ENCODE measurements at places on chromosomes 5 and 9.
A peak's percentile ranks its signal among the peaks of the same experiment; 100 is the strongest.

DNA sequence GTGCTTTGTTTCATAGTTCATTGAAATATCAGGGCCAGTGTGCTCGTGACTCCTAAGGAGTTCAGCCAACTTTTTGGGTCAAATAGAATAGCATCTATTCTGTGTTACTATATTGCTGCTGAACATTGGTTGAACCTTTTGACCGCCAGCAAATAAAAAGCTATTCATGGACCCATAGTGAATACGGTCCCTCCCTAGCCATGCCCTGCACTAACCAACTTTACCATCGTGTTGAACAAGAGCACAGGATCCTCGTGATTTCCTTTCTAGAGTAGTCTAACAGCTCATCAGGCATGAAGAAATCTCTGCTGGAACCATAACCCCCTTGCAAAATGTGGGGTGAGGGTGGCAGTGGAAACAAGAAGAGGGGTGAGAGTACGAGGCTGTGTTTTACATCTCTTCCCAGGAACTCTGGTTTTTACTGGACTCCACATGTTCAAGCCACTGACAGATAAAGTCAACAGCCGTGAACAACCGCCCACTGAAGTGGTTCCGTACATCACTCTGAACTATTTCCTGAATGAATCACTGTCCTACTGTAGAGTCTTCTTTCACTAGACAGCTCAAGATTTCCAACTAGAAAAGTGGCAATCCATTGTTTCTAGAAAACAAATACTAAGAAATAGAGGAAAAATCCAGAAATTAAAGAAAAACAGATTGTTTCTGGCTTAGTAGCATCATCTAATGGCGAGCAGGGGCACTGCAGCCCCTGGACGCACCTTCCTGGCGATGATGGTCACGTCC lies 70.1 kb upstream of the SPATA31E1 start:
- no peak for DNase-seq

GRCh38 chr9:134099123-134099761 lies 31.4 kb upstream of the BRD3 start:
- peak; percentile 58 for DNase-seq

DNA sequence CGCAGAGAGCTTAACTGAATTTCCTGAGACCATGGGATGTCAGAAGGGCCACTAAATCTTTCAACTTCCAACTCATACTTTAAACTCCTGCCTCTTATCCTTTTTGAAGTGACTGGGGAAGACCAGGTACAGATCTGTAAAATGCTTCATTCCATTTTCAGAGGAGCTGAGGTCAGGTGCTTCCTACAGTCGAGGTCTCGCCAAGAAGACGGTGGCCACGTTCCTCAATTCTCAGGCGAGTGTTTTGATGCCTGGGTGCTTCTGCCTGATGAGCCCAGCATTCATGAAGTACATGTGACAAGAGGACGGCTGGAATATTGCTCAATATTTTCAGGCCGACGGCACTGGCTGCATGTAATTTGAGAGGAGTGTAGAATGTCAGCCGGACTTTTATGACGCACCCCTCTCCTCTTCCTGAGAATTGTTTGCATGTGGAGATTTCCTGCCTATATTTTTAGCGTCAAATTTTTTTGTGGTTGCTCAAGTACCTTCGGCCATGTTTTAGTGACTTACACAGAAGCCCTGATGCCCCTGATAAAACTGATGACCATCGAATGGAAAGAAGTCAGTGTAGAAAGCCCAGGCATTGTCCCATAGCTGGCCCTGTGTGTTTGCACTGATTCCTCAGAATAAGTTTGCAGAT lies 38.8 kb upstream of the GLRX start:
- DNase-seq, result no peak

DNA sequence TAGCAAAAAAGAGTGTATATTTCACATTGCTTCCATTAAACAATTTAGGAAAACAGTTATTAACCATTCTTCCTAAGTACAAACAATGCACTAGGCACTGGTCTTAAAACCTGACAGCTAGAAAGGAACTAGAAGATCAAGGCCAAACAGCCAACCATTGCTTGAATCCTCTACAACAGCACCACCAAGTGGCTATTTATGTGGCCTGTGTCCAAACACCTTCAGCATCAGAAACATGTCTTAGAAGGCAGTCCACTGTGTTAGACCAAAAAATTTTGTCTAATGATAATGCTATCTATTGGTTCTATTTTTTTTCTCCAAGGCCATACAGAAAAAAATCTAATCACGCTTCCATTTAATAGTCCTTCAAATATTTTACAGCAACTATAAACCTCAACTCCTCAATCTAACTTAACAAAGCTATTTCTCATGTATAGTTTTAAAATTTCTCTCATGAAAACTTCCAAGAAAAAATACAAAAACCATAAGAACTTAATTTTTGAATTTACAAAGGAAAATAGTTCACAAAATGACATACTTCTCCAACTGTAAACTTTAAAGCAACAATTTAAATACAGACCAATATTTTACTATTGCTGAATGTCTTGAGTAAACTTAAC lies 36.1 kb downstream of the CAAP1 start:
- DNase-seq, result peak; percentile 64

DNA sequence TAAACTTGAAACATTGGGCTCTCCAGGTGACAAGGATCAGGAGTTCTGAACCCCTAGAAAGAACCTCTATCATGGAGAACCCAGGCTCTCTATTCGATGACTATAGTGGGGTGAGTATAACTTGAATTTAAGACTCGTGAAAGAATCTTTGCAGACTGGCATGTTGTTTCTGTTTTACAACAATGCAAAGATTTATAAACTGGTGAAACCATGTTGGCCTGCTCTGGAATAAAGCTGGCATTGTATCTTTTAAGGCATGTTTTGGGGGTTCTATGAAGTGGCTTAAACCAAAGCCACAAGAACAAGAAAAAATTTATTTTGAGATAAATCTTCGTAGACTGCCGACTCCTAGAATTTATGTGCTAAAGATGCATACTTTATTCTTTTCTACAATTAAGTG lies 9.8 kb upstream of the GDNF start:
- DNase-seq, result no peak

- no peak for DNase-seq
These were observed 1196.1 kb upstream of the CDH9 start for GRCh38 chr5:28234356-28234968.

DNA sequence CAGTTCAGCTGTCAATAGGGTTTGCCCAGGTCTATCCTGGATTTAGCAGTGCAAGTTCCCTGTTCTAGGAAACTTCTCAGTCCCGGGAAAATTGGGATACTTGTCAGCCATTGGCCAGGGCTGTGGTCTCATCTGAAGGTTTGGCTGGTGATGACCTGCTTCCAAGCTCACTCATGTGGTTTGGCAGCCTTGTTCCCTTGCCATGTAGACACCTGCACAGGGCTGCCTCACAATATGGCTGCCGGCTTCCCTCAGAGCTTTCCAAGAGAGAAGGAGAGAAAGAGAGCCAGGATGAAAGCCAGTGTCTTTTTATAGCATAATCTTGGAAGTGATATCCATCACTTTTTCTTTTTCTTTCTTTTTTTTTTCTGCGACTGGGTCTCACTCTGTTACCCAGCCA lies 37.7 kb upstream of the HMCN2 start:
- no peak for DNase-seq

GRCh38 chr5:37730896-37731455 lies 108.9 kb downstream of the GDNF start:
- DNase-seq, result no peak

GRCh38 chr5:85921590-85921989 lies 696.2 kb upstream of the COX7C start:
- no peak for DNase-seq

GRCh38 chr5:159017786-159018185 lies 81.9 kb downstream of the EBF1 start:
- DNase-seq, result no peak

- DNase-seq, result no peak
These were observed 724 bp upstream of the LYSMD3 start for GRCh38 chr5:90529939-90530677.

GRCh38 chr5:133698646-133699526 lies 86.5 kb upstream of the FSTL4 start:
- DNase-seq, result peak; percentile 74

DNA sequence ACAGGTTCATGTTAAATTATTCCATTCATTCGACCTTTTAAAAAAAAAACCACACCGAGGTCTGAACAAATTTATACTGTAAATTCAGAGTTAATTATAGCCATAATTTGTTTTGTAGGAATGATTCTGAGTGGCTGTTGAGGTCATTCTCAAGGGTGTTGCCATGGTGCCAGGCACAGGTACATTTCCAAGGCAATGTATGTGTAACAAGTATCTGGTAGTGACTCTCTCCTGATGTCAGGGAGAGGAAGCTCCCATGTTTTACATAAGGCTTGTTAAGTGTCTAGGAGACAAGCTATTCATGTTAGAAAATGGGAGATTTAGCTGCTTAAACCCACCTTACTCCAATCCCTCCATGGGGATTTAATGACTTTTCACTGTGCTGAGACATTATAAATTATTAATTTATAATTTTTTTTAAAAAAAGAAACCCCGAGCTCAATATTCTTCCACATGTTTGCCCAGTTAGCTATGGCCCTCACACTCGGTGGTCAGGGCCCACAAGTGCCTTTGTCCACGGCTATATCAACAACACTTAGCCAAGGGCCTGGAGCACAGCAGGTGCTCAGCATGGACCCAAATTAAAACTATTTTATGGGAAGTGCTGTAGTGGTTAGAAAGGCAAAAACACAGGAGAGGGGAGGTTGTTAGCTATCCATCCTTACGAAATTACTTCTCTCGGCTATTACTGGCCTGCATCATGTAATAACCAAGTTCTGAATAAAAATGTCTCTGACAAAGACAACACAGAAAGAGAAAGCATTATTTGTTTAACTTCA lies 154.6 kb upstream of the GNA14 start:
- DNase-seq, result no peak

DNA sequence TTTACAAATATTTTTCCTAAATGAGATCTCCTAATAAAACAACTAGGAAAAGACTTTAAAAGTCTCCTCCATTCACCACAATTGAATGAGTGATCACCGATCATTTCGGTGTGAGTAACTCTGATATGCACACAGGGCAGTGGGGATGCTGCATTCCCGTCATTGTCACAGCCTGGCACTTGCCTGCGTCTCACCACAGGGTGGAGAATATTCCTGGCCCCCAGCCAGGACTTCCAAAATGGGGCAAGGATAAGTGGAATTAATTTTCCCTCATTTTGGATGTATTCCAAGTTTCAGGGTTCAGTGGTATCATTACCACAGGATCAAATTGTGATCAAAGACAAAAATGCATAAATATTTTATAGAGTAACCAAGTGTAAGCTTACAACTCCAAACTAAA lies 107.1 kb downstream of the CTNND2 start:
- DNase-seq, result no peak

DNA sequence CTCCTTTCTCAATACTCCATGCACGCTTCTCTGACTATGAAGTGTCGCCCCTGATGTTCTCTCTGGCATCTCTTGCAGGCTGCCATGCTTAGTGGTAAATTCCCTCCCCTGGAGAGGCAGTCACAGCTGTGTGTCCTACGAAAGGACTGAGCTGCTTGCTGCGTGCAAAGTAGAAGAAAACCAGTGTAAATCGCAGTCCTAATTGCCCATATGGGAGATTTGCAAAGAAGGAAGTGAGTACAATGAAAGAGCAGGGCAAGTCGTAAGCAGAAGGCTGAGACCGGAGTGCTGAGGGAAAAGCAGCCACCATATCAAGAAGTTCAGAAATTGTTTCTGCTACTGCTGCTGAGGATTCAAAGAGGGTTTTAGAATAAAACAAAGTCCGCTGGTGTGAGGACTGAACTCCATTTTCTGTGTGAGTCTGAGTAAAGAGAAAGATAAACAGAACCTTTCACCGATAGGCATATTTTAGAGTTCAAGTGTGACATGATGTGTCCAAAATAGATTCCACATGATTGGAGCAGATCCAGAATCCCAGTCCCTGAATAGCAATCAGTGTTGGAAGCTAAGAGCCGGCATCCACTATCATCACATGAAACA lies 507.8 kb upstream of the MPDZ start:
- DNase-seq, result no peak

DNA sequence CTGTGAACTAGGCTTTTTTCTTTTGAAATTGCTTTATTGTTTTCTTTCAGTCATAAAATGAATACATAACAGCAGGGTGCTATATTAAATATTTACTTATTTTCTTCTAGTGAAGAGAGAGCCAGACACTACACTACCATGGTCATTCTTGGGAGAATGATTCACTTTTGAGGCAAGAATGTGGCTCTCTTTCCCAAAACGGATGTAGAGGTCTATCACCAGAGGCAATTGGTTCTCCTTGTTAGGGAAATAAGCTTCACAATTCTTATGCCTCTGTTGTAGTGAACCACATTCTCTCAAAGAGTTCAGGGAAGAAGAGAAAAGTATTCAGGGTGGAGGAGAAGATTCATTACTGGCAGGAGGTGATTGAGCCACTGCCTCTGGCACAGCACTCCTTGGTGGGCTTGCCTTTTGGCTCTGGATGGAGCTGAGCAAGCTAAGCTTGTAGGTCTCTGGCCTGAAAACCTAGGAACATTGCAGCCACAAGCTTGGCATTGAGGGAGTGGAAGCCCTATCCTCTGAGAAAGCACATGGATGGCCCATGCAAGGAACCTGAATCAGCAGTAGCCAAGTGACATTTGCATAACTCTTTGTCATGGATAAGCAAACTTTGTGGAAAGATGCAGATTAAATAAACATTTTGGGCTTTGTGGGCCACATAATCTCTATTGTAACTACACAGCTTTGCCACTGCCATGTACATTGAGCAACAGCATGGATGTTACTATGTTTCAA lies 179.0 kb upstream of the TNC start:
- no peak for DNase-seq

DNA sequence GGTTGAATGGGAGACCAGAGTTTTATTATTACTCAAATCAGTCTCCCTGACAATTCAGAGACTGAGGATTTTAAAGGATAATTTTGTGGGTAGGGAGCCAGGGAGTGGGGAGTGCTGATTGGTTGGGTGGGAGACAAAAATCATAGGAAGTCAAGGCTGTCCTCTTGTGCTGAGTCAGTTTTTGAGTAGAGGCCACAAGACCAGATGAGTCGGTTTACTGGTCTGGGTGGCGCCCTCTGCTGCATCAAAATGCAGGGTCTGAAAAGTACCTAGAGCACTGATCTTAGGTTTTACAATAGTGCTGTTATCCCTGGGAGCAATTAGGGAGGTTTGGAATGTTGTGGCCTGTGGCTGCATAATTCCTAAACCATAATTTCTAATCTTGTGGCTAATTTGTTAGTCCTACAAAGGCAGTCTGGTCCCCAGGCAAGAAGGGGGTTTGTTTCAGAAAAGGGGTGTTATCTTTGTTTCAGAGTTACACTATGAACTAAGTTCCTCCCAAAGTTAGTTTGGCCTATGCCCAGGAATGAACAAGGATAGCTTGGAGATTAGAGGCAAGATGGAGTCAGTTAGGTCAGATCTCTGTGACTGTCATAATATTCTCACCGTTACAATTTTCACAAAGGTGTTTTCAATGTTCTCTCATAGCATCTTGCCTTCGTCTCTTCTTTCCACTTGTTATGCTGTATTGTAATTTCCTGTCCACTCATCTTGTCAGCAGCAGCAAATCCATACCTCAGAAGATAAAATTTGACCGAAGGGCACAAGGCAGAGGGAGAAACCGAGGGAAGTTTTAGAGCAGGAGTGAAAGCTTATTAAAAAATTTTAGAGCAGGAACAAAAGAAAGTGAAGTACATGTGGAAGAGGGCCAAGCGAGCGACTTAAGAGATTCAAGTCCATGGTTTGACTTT lies 59.2 kb upstream of the CLINT1 start:
- peak; percentile 80 for DNase-seq

All from T-helper 2 cell (primary cell).